T-helper 2 cell (primary cell): ENCODE measurements at places on chromosomes 11 and 22.
A peak's percentile ranks its signal among the peaks of the same experiment; 100 is the strongest.

GRCh38 chr22:50260801-50261614, 475 bp downstream of the MAPK12 start:
- DNase-seq = no peak

- no peak for DNase-seq
Observed at GRCh38 chr11:17406082-17406817, 17.8 kb upstream of the KCNJ11 start.

GRCh38 chr11:132818951-132819350, 713.4 kb downstream of the OPCML start:
- DNase-seq = no peak

DNA sequence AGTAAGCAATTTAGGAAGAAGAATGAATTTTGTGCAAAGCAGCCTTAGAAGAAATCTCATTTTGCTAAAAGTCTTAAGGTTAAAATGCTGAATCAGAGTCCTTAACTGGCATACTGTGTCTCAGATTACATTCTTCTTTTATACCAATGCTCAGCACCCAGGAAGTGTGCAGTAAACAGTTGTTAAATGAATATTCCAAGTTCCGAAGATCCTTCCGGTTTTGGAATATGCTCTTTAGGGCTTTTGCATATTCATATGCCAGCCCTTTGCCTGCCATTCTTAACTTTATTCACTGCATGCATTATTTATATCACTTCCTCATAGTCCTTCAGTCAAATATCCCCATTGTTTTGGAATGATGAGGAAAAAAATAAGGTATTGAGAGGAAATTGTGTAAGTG, 242.0 kb downstream of the DDX10 start:
- DNase-seq = no peak

- DNase-seq = no peak
Observed at GRCh38 chr11:83054904-83055380, 16.8 kb downstream of the RAB30 start.

DNA sequence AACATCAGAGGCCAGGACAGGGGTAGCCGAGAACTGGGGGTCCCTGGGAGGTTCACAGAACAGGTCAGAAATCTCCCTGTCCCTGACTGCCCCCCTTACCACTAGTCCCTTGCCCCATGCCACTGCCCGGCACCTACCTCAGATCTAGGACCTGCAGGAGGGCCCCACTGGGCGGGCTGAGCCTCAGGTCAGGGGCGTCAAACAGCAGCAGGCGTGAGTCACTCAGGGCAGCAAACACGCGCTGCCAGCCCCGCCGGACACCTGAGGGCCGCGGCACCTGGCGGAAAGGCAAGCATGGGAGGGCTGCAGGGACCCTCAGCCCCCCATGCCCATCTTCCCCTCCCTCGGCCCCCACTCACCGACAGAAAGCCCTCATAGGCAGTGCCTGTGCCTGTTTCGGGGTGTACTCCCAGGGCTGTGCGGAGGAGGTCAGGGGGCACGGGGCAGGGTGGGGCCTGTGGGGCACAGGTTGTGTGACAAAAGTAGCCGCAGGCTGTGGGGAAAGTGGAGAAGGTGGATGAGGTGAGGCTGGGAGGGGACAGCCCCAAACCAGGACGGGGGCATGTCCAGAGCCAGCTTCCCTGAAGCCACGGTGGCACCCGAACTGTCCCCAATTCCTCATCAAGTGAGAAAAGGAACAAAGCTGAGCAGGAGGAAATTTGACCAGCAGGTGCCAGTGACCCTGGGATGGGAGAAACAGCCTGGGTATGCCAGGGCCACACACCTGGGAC, 11.8 kb downstream of the CDC42BPG start:
- DNase-seq = no peak

DNA sequence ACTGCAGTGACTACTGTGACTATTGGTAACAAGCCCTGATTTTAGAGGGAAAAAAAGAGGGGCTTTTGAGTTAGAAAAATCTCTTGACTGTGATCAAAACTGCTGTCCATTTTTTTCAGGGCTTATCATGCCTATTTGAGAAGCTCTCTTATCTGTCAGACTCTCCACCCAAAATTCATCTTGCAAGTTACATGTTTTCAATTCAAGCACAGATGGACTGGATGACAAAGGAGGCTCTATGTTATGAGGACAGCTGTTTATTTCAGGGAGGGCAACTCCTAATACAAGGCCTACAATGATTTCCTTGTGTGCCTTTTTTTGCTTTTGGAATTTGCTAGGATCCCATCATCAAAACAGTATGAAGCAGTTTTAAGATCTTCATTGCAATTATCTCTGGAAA, 35.2 kb upstream of the USP47 start:
- no peak for DNase-seq

- no peak for DNase-seq
Observed at GRCh38 chr11:102007567-102008437, 39.4 kb upstream of the CFAP300 start.

GRCh38 chr11:21711341-21711740, 481.5 kb upstream of the ANO5 start:
- no peak for DNase-seq

GRCh38 chr11:61142424-61142823, 18.8 kb downstream of the VPS37C start:
- no peak for DNase-seq

DNA sequence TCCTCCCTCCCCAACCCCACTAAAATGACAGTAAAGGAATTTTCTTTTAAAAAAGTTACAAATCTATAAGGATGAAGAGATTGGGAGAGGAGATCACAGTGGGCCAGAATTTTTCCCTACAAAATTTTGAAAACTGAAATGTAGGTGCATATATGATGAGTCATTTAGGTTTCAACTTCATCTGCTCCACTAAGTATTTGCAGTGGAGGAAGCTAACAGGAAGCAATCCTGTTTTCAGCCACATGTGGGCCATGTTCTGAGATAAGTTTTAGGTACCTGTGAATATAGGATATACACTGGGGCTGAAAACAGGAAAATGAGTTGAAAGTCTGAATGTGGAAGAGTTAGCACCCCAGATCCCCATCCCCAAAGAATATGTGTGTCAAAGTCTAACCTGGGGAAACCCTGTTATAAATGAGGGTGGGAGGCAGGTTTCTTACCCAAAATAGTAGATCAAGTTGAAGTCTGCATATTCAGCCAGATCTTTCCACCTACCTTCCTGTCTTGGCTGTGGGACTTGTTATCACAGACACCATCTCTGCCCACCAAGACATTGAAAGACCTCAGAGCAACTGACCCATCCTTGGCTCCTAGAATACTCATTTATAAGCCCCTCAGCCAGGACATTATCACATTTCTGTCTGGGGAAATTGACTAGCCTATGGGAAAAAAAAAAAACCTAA, 87.3 kb downstream of the PACS1 start:
- no peak for DNase-seq

GRCh38 chr11:17798716-17799115, 64.1 kb downstream of the KCNC1 start:
- no peak for DNase-seq

- DNase-seq = no peak
Observed at GRCh38 chr11:34206407-34207300, 101.2 kb downstream of the NAT10 start.

- no peak for DNase-seq
Observed at GRCh38 chr11:66281776-66282467, 3.9 kb downstream of the CNIH2 start.

DNA sequence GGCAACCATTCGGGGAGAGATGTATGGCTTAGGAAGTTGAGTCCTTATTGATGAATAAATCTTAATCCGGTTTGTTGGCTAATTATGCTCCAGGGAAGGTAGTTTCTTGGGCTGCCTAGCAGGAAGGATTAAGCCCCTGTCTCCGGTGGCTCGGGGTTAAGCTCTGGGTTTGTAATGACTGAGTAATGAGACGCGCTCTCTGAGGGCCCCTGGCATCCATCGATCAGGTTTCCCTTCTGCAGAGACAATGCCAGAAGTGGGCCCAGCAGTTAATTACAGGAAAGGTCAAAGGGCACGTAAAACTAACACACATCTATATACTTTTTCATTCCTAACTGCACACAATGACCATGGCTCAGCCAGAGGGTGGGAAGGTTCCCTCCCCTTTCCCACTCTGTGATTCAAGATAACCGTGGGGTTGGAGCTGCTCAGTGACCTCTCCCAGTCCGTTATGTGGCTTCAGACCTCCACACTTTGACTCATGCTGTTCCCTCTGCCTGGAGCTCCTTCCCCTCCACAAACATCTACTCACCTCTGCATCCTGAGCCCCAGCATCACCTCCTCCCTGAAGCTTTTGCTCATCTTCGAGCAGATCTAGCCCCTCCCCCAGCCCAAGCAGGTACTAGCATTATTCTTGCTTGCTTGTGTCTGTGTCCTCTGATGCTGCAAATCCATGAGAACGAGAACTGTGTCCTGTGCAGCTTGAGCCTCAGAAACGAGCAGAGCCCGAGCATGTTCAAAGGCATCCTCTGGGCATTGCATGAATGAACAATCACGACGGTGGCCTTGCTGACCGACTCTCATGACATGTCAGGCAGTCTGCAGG, 16.6 kb downstream of the SCUBE1 start:
- no peak for DNase-seq

DNA sequence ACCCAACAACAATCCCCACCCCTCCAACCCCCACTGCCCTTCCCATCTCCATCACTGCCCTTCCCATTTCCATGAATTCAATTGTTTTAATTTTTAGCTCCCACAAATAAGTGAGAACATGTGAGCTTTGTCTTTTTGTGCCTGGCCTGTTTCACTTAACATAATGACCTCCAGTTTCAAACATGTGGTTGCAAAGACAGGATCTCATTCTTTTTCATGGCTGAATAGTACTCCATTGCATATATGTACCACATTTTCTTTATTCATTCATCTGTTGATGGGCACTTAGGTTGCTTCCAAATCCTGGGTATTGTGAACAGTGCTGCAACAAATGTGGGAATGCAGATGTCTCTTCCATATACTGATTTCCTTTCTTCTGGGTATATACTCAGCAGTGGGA, 985 bp upstream of the IL2RB start:
- no peak for DNase-seq

GRCh38 chr22:45317551-45318167, 7.9 kb downstream of the FAM118A start:
- DNase-seq = no peak

- no peak for DNase-seq
Observed at GRCh38 chr11:66020212-66020611, 6.1 kb downstream of the CATSPER1 start.

- no peak for DNase-seq
Observed at GRCh38 chr11:113907152-113907551, 2.6 kb downstream of the HTR3B start.

DNA sequence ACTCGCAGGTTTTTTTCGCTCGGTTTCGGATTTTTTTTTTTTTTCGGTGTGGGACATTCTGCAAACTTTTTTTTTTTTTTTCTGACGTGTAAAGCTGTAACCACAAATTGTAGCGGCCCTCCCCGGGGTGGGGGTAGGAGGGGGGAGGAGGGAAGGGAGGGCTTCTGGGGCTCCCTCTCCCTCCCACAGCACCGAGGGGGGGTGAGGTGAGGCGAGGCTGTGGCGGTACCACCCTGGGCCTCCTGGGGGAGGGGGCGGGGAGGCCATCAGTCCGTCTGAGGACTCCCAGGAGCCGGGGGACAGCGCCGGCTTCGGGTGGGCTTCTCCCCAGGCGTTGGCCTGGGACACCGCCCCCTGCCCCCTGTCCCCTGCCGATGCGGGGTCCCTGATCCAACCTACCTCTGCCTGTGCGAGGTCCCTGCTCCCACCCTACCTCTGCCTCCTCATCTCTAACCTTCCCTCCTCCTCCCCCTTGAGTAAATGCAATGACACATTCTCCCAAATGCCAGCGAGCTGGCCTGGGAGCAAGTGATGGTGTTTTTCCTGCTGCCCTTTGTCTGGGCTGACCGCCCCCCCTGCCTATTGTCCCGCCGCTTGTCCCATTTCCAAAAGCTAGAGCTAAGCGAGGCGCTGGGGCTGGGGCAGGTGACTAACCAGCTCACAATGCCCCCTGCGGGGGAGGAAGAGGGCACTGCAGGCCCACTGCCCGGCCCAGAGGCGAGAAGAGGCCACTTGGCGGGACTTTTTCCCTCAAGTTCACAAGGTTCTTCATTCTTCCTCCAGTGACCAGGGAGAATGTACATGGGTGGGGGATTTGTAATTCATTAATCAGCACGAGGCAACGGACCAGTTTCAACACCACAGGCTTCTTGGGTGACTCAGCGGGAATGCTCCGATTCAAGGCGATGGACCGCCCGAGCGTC, 511 bp upstream of the CLCF1 start:
- peak; percentile 84 for DNase-seq

DNA sequence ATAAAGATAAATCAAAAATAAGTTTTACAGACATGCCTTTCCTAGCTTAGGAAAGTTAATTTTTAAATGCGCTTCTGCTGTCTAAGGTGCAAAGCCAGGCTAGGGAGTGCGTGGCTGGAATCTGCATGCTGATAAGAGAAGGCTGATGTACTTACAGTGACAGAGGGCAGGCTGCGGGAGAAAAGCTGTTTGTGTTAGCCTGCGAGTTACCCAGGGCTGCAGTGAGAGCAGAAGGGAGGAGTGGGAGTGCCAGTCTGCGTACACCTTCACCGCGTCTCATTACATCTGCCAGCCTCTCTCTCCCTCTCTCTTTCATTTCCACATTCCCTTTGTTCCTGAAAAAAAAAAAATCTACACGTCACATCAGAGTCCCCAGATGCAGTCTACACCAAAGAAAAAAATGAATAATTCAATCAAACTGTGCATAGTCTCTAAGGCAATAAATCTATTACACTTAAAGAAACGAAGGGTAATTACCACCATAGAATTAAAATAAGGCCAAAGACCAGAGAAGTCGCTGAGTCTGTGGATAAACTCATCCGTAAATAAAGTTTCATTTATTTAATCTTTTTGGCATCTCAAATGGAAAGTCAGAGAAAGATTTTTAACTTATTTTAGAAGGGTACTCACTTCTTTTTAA, 126.4 kb upstream of the C11orf58 start:
- no peak for DNase-seq

- no peak for DNase-seq
Observed at GRCh38 chr11:100991541-100991940, 138.1 kb downstream of the PGR start.

- no peak for DNase-seq
Observed at GRCh38 chr11:6365659-6366058, 24.6 kb upstream of the SMPD1 start.

- DNase-seq = peak; percentile 80
Observed at GRCh38 chr22:16949561-16949960, 58.5 kb downstream of the GAB4 start.

GRCh38 chr11:45105233-45105983, 41.0 kb upstream of the PRDM11 start:
- DNase-seq = peak; percentile 38

DNA sequence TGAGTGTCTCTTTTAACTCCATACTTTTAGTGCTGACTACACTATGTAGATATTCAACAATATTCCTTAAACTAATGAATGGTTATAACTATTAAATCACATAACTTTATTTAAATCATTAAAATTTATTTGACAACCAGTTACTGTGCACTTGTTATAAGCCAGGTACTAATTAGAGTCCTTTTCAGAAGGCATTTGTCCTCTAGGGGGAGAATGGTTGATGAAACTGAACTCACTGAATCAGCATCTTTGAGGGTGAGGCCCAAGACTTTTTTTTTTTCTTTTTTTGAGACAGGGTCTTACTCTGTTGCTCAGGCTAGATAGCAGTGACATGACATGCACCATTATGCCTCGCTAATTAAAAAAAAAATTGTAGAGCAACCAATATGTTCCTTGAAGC, 515.6 kb upstream of the CCDC90B start:
- DNase-seq = no peak

- no peak for DNase-seq
Observed at GRCh38 chr11:93741882-93742226, 382 bp downstream of the C11orf54 start.
